ENCODE measurements at places on chromosomes 7 and 10.

DNA sequence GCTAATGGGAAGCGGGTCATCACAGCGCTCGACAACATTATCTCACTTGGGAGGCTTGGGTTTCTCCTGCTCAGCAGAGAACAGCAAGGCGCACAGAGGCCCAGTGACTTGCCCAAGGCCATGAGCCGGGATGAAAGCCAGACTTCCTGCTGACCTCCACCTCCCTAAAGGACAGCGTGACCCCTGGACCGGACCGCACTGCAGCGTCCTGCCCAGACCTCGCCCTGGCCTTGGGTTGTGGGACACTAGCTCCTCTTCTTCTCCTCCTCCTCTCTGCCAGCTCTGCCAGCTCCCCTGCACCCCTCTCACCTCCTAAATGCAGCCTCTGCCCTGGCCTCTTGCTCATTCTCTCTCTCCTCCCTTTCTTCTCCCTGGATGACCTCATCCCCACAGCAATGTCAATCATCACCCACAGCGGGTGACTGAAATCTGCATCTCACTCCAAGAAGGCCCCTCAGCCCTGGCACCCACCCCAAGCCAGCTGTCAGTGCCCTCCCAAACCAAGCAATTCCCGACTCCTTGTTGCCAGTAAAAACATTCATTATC is 19.4 kb downstream of the SPOCK2 start:
- no peak for DNase-seq

DNA sequence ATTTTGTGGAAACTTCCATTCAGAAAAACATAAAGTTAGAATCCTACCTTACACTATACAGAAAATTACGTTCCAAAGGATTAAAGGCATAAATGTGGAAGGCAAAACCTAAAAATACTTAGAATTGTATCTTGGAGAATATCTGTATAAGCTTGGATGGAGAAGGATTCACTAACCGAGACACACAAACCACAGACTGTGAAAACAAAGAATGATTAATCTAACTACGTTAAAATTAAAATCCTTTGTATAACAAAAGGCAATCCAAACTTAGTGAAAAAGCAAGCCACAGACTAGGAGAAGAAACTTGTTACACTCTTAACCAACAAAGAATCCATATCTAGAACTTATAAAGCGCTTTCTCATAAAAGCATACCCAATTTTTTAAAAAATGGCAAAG is 678.8 kb downstream of the INHBA start:
- DNase-seq, result no peak

DNA sequence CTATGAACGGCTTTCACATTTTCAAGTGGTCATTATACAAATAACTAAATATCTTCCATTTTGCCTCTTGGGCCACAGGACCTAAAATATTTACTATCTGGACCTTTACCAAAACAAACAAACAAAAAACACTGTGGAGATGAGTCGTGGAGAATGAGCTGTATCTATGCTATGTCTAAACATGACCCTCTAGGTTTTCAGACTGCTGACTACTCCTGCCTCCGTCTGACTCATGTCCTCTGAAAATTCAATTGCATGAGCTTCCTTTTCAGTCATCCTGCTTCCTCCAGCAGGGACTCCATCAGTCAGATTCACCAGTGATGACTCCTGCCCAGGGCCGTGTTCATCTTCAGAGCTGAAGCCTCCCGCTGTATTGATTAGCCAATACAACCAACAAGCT is 96.8 kb downstream of the COL28A1 start:
- DNase-seq, result no peak

DNA sequence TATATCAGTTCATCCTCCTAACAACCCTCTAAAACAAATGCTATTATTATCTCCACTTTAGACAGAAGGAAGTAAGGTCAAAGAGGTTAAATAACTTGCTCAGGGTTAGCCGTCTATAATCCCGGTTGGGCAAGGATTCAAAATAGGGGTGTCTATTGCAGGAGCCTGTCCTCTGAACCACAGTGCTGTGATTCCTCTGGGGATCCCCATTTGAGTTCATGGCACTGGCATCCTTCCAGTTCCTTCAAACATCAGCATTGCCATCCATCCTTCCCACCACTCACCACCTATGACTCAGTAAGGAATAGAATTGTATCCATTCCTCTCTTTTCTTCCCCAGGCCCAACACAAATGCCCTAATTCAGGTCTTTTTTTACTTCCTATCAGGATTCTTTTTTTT is 25.6 kb downstream of the HPS6 start:
- no peak for DNase-seq

GRCh38 chr7:123260428-123260960 is 60.7 kb upstream of the SLC13A1 start:
- no peak for DNase-seq

GRCh38 chr7:130896898-130897514 is 163.0 kb upstream of the KLF14 start:
- peak; percentile 79 for DNase-seq

GRCh38 chr7:102872460-102872859 is 40.3 kb upstream of the LRRC17 start:
- no peak for DNase-seq

GRCh38 chr7:127550247-127550646 is 35.1 kb downstream of the GCC1 start:
- DNase-seq, result no peak

GRCh38 chr7:100706672-100707311 is 871 bp downstream of the POP7 start:
- no peak for DNase-seq

Measured in left forelimb (tissue), 1 donor.